Activated CD4-positive, alpha-beta memory T cell treated with anti-CD3 and anti-CD28 coated beads for 36 hours (primary cell): ENCODE measurements at places on chromosomes 3 and 15. TPM values are rescaled to one million over a fixed set of nuclear protein-coding genes. Genes with fewer than 3 reads are reported as not detected.

Gene CPLX3
- total RNA-seq = not detected

Gene ZBTB47
- 1.1 TPM for total RNA-seq

Gene GOLGA6L24
- not detected for total RNA-seq

Gene TLR9
- total RNA-seq = 0.59 TPM

Gene HRG
- not detected for total RNA-seq

Gene FBXW12
- total RNA-seq = not detected

Gene GPR176
- 0.27 TPM for total RNA-seq

Gene SUSD5
- not detected for total RNA-seq

Gene PIERCE2
- total RNA-seq = not detected

Gene MME
- not detected for total RNA-seq

Gene KIF7
- 0.92 TPM for total RNA-seq
